ENCODE measurements at places on chromosomes 11 and 22.

- no peak for DNase-seq
Measured at GRCh38 chr22:24588757-24589481, 4.0 kb downstream of the LRRC75B start.

- no peak for DNase-seq
Measured at GRCh38 chr11:61049859-61050258, 52.4 kb upstream of the CD5 start.

GRCh38 chr22:39959640-39960447 is at the start of gene TMA7B:
Gene TMA7B (plus strand): TSS chr22:39960397. CDS start chr22:39964375, 3,978 bp downstream.
- peak; percentile 60 for DNase-seq

- DNase-seq, result no peak
Measured at GRCh38 chr22:36017651-36018091, 11.0 kb downstream of the RBFOX2 start.

DNA sequence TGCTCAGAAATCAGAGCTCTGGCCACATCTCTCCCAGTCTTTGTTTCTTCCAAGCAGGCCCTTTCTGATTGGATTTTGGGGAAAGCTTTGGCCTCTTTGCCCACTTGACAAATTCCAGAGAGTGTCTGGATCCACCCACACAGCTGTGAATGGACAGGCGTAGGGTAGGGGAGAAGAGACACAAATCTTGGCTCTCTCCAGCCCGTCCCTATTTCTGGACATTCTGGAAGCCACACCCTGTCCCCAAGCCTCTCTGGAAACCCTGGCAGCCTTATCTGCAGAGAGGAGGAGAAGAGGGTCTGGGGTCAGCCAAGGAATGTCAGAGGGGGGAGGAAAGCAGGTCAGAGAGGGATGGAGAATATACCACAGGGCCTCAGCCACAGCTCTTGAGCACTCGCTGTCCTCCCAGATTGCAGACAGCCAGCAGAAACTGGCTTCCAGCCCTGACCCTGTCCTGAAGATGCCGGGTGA is 59.5 kb upstream of the WNT11 start:
- no peak for DNase-seq

- DNase-seq, result no peak
Measured at GRCh38 chr11:10895285-10895684, 37.4 kb upstream of the ZBED5 start.

DNA sequence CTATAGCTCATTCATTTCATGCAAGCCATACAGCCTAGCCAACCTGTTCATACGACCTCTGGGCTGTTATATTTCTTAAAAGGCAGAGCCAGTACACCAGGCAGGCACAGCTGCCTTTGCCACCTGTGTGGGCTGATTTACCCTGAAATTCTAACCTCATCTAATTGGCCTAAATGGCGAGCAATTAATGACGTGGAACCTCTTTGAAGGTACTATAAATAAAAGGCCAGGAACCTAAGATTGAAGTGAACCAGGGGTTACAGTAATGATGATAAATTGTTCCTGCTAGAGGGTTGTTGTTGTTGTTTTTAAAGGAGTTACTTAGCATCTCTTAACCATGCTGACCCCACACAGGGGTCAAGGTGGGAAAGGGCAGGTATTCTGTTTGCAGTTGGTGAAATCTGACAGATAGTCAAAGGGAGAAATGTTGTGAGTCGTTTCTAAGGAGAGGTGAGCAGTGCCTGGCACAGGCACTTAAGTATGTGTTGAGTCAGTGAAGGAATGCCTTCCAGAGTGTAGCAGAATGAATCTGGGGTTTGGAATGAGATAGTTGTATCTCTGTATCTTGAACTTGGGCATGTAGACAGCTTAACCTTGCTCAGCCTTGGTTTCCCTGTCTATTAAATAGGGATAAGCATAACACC is 213.5 kb upstream of the NAV2 start:
- peak; percentile 74 for DNase-seq

GRCh38 chr11:112150517-112150916 is 13.4 kb downstream of the IL18 start:
- no peak for DNase-seq

GRCh38 chr11:19963697-19964387 is 196.4 kb downstream of the DBX1 start:
- DNase-seq, result no peak

GRCh38 chr22:31173386-31174145 is 13.6 kb downstream of the RNF185 start:
- DNase-seq, result peak; percentile 65

GRCh38 chr22:49664371-49664881 is 163.2 kb downstream of the BRD1 start:
- no peak for DNase-seq

- peak; percentile 80 for DNase-seq
Measured at GRCh38 chr22:46547179-46547882, 9.9 kb upstream of the CELSR1 start.

- peak; percentile 81 for DNase-seq
Measured at GRCh38 chr11:38005597-38005996, 1407.6 kb upstream of the RAG2 start.

DNA sequence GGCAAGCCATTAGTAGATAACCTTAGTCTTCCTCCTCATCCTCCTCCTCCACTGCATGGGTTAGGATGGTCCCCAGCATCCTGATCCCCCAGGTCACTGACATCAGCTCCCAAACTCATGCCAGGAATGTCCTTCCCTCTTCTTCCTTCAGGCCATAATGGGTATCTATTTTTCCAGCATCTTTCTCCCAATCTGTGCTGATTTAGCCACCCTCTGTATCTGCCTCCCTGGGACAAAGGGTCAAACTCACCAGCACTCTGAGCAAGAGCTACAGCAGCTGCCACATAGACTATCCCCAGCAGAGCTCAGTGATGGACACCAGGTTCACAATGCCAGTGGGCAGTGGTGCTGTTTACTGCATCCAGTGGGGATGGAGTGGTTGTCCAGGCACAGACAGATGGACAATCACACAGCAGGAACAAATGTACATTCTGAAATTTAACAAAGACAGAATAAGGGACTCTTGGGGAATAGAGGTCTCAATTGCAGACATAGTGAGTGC is 115.2 kb upstream of the TOP3B start:
- no peak for DNase-seq

- DNase-seq, result no peak
Measured at GRCh38 chr11:119845756-119846155, 116.8 kb upstream of the NECTIN1 start.

DNA sequence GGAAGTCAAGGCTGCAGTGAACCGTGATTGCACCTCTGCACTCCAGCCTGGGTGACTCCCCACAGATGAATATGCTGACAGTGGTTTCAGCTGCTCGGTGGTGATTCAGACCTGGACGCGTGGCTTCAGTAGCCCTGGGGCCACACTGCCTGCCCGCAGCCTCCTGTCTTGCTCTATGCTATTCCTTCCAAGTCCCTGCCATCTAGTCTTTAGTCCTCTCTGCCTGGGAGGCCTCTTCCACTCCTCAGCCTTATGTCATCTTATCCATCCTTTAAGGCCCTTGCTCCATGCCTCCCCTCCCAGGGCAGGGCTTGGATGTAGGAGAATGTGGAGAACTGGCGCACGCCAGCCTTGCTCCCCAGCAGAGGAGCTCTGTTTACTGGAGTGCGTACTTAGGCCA is 23.0 kb downstream of the YDJC start:
- DNase-seq, result no peak

DNA sequence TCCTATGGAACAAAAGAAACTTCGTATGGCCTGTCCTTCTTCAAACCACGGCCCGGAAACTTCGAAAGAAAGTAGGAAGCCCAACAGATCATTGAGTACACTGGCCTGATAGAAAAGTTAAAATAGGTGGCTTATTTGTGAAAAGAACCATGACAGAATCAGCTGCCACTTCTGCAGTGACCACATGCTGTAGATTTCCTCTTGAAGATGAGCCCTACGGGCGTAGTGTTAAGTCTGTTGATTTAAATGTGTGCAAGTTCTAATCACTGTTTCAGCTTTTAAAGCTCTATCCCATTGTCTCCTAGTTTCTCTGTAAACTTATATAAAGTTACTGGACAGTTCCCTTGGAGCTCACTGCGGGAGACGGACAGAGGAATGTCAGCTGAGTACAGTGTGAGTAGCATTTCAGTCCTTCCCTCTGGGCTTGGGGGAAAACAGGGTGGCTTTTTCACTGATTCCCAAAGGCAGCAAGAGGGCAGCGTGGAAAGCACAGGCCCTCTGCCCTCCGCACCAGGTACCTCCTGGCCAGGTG is 17.8 kb downstream of the SAMM50 start:
- no peak for DNase-seq
